HS-5 (cell line): ENCODE measurements at places on chromosomes 4 and X.

- DNase-seq = no peak
Observed at GRCh38 chr4:43360296-43360695, 467.8 kb downstream of the GRXCR1 start.

- DNase-seq = no peak
Observed at GRCh38 chr4:142427456-142427855, 418.6 kb downstream of the INPP4B start.

DNA sequence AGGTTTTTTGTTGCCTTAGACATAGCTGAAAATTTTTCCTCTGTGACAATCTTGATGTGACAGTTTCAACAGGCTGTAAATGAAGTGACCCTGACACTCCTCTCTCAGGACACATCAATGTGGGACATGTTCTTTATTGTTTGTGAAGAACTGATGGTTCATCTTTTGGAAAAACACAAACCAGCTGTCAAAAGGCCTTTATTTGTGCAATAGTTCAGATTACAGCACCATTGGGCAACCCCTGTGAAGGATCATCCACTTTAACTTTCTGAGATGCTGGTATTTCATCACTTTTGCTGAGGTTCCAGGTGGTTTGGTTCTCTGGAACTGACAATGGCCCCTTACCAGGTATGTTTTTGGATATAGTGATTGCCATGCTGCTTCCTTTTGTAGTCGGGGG is 40.3 kb downstream of the OSTC start:
- DNase-seq = no peak

- DNase-seq = no peak
Observed at GRCh38 chr4:184359888-184360287, 114.5 kb downstream of the IRF2 start.

DNA sequence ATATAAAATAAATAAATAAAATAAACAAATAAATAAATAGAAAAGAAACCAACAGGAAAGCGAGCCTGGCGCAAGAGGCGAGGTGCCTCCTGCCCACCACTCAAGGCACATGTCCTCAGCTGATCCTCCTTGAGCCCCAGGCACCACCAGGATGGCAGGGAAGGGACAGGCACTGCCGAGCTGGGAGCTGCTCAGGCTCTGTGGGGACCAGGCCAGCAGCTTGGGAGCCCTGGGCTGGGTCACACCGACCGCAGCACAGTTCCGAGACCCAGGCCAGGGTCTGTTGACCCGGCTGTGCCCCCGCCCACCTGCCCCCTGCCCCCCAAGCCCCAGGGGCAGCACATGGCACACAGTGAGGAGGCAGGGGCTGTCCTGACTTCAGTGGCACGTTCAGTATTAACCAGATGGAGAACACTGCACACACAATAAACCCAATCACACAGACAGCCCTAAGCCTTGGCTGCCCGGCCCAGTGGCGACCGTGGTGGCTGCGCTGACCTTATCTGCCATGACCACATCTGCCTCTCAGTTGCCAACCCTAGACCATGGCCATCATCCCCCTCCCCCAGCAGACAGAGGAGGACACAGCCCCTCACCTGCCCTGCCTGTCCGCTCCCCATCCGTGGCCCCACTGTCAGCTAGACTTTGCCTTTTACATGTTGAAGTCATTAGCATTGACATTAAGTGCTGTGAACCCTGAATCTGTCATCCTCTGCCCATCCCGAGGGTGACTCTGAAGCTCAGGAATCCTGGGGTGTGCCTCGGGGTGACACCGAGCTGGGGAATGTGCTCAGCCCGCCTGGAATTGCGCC is 2.9 kb upstream of the TREX2 start:
- DNase-seq = no peak

DNA sequence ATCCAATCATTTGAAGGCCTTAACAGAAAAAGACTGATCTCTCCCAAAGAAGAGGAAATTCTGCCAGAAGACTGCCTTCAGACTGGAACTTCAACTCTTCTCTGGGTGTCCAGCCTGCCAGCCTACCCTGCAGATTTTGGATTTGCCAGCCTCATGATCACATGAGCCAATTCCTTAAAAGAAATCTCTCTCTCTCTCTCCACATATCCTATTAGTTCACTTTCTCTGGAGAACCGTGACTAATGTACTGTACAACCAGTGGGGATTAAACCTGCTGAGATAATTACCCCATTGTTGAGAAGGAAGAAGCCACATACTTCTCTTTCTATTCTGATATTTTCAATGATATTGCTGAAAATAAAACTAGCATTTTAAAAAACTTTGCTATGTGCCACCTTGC is 711.3 kb upstream of the AMOT start:
- no peak for DNase-seq

DNA sequence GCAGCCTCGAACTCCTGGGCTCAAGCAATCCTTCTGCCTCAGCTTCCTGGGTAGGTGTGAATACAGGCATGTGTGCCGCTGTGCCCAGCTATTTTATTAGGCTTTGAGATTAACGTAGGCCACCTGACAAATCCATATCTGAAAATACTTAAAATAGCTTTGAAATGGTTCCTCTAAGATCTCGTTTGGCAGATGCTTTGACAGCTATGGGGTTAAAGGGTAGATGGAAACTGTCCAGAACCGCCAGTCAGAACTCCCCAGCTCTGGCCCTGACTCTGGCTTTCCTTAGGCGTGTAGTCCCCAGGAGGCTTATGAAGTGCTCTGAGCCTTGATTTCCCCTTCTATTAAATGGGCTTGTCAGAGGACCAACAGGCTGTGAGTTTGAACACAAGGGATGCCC is 32.8 kb upstream of the STIM2 start:
- no peak for DNase-seq
